AG09319 (cell line): ENCODE measurements at places on chromosomes 16 and 17.
A peak's percentile ranks its signal among the peaks of the same experiment; 100 is the strongest.

- no peak for DNase-seq
Observed at GRCh38 chr16:53771655-53772497, 67.9 kb downstream of the FTO start.

DNA sequence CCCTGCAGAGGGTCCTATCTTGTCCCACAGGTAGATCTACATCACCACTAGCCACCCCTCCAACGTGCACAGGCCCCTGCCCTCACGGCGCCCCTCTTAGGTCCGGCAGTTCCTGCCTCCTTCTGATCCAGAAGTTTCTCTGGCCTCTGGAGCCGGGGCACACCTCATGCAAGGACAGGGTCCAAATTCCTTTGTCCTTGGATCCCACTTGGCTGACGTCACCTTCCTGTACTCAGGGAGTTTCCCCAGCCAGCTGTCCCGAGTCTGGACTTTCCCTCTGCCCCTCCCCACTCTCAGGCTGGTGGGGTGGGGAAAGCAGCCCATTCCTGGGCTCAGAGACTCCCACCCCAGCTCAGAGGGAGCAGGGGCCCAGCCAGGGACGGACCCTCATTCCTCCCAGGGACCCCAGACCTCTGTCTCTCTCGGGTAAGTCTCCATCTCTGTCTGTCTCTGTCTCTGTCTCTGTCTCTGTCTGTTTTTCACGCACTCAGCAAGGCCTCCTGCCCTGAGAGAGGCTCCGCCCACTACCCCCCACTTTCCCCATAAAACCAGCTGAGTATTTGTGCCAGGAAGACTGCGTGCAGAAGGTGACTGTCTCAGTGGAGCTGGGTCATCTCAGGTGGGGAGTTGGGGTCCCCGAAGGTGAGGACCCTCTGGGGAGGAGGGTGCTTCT, at the start of gene IL32:
Gene IL32 (plus strand): TSS at position 572 of the 673 bp plus-strand sequence. CDS start 172 bp downstream, outside the sequence.
- peak; percentile 34 for DNase-seq

GRCh38 chr16:75305364-75306098, 54.1 kb upstream of the BCAR1 start:
- peak; percentile 97 for DNase-seq

DNA sequence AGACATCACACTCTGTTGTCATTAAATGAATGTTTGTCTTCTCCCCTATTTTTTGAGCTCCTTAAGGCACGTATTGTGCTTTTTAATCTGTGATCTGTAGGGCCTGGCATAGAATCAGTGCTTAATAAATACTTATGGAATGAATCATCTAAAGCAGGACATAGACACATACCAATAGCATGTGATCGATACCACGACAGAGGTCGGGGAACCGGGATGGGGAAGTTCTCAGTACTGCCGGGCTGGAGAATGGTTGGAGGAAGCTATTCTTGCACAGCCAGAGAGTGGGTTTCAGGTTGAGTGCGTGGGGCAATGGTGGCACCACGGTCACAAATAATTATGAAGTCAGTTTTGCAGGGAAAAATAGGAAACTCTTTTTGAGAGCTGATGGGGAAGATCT, 26.8 kb downstream of the NLRP1 start:
- no peak for DNase-seq

DNA sequence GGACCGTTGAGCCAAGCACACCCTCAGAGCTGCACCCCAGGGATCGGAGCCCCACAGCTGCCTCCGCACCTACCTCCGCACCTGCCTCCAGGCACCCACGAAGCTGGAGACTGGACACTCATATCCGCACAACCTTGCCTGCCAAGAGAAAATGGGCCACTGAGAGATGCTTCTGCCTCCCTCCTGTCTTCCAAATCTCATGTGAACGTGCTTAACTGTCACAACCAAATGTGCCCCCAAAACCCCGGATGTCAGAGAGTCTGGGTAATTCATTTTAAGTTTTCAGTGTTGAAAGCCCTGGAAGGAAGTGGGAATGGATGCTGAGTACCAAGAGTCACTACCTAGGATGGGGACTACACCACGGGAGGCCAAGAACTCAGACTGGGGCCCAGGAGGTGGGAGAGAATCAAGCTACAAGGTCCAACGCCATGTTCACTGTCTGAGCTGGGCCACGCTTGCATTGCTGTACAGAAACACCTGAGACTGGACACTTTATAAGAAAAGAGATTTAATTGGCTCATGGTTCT, 49.5 kb upstream of the MEAK7 start:
- no peak for DNase-seq

- DNase-seq: no peak
Observed at GRCh38 chr16:3036726-3037315, at the start of gene BICDL2. Gene BICDL2 (minus strand): TSS chr16:3036944. CDS start chr16:3035496, 1,448 bp downstream.

DNA sequence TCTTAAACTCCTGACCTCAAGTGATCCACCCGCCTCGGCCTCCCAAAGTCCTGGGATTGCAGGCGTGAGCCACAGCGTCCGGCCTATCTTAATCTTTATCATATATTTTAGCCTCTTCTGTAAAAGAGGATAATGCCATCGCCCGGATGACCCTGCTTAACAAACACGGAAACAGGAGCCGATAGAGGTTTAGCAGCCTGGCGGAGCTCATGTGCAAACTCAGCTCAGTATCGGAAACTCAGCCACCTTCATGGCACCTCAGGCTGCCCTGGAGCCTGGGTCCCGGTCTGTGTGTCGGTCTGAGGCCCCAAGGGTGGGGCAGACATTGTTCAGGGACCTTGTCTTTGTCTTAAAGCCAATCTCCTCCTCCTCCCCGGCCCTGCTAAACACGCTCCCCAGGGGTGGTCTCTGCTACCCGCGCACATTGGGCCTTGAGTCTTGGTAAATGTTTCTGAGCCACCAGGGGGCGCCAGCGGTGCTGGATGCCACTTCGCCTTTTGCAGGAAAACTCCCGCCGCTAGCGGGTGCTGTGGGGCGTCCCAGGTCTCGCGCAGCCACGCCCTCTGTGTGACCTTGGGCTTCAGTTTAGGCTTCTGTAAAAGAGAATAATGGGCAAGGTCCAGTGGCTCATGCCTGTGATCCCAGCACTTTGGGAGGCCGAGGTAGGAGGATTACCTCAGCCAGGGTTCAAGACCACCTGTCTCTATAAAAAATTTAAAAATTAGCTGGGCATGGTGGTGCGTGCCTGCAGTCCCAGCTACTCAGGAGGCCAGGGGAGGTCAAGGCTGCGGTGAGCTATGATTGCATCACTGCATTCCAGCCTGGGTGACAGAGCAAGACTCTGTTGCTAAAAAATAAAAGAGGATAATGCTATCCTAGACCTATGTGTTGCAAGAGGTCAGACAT, 2.7 kb downstream of the CETP start:
- no peak for DNase-seq

GRCh38 chr16:49494891-49495566, 121.4 kb downstream of the C16orf78 start:
- DNase-seq: no peak

- no peak for DNase-seq
Observed at GRCh38 chr17:68783861-68784260, 171.3 kb downstream of the ABCA8 start.

GRCh38 chr17:36612323-36612722, 10.9 kb downstream of the MRM1 start:
- no peak for DNase-seq

DNA sequence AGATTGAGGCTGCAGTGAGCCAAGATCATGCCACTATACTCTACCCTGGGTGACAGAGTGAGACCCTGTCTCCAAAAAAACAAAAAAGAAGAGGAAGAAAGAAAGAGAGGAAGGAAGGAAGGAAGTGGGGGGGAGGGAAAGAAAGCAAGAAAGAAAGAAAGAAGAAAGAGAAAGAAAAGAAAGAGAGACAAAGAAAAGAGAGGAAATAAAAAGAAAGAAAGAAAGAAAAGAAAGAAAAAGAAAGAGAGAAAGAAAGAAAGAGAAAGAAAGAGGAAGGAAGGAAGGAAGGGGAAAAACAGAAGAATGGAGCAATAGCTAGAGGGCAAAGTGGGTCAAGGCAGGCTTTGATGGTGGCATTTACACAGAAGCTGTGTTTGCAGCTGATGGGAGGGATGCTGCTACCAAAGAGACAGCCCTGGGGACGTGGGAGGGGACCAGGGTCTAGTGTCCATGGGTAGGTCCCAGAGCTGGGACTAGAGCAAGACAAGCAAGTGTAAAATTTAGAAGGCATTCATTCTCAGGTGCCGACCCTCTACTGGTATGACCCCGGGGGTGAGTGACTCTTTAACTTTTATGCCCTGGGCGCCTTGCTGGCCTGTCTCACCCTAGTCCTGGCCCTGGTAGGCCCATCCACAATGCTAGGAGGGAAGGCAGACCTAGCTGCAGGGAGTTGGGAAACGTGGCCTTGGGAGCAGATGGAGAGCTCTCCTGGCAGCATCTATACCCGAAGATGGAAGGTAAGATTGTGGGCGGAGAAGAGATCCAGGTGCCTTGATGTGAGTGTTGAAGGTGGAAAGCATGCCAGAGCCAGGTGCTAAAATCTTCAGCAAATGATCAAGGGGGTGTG, 2.0 kb upstream of the CES3 start:
- DNase-seq: no peak

DNA sequence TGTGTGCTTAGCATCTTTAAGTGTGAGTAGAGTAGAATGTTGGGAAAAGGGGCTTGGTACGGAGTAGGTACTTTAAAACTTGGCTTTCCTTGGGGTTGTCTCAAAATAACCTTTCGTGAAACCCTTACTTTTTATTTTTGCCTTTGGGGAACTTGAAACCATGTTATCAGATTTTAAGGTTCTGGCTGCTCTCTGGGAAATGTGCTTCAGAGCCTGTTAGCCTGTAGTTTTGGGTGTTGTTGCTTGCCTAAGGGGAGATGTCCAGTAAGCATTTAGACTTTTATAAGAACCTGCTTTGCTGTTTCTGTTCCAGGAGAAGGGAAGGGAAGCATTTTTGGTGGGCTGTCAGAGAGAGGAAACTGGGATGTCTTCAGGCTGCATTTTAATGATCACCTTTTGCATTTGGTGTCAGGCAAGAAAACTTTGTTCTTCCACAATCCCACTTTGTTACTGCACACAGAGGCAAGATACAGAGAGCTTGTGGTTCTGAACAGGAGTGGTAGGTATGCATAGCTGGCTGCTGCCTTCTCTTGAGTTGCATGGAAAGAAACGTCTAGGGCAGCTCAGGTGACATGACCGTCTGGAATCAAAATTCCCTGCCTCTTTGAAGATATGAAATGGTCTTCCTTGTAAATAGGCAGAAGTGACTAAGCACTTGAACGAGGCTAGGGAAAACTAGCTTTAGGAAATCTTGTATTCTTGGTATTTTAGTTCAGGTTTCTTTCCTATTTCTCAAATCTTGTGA, 1.7 kb downstream of the RABEP1 start:
- DNase-seq: no peak

DNA sequence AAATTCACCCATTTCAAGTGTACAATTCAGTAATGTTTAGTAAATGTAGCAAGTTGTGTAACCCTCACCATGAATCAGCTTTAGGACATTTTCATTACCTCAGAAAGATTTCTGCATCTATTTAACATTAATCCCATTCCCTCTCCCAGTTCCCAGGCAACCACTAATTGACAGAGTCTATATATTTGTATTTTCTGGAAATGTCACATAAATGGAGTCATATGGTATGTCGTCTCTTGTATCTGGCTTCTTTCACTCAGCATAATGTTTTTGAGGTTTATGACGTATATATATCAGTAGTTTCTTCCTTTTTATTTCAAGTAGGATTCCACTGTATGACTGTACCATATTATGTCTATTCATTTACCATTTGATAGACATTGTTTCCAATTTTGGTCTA, 199.8 kb downstream of the CYB561 start:
- DNase-seq: no peak

DNA sequence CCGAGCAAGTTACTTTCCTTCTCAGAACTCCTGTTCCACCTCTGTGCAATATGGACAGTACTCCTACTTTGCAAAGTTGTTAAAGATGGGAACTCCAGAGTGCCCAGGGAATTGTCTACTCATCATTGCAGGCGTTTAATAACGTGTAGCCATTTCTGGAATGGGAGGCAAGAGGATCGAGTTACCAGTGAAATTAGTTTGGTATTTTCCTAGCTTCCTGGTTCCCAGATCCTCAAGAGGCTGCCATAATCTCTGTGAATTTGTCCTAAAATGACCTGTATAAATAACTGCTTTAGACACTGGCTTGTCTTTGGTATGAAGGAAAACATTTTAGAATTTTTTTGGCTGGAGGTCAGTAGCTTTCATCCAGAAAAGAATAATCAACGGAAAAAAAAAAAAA, 27.7 kb downstream of the WWOX start:
- DNase-seq: peak; percentile 50

DNA sequence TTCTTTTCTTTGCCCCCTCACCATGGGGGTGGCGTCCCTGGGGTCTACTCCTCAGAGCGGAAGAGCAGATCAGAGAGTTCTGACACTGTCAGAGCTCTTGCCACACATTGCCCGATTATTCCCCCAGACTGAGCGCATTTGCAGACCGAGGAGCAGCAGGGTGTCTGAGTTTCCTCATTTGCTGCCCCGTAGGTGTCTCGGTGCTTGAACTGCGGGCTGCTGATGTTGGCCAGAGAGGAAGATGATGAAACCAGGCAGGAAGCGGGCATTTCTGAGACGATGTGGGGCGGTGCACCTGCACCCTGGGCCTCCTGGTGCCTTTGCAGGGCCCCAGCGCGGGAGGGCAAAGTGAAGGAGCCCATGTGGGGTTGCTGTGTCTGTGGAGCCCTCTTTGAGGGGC, 55.2 kb downstream of the ARSG start:
- no peak for DNase-seq

- DNase-seq: no peak
Observed at GRCh38 chr17:39894681-39895376, 23.6 kb downstream of the GSDMB start.

DNA sequence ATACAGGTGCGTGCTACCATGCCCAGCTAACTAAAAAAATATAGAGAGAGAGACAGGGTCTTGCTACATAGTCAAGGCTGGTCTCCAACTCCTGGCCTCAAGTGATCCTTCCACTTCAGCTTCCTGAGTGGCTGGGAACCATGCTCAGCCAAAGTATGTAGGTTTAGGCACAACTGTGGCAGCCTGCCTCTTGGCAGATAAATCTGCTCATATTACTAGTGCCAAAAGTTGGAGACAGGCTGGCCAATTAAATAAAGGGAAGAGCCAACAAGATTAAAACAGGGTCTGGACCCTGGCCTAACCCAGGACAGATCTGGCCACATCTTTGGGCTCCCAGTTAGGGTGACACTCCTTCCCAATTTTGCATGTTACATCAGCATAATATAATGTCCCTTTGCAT, 151.7 kb downstream of the CBLN1 start:
- no peak for DNase-seq

GRCh38 chr17:80452173-80452915, 24.1 kb downstream of the NPTX1 start:
- no peak for DNase-seq
